ENCODE measurements at places on chromosomes 1 and 21. TPM values are rescaled to one million over a fixed set of nuclear protein-coding genes. Genes with fewer than 3 reads are reported as not detected.

Gene KIAA1614
- 14.9 TPM for total RNA-seq

Gene BARHL2
- total RNA-seq = not detected

Gene TDRD5
- not detected for total RNA-seq

Gene PROK1
- total RNA-seq = not detected

GRCh38 chr21:38142224-38142623 lies 114.6 kb upstream of the KCNJ15 start:
- DNase-seq = no peak

DNA sequence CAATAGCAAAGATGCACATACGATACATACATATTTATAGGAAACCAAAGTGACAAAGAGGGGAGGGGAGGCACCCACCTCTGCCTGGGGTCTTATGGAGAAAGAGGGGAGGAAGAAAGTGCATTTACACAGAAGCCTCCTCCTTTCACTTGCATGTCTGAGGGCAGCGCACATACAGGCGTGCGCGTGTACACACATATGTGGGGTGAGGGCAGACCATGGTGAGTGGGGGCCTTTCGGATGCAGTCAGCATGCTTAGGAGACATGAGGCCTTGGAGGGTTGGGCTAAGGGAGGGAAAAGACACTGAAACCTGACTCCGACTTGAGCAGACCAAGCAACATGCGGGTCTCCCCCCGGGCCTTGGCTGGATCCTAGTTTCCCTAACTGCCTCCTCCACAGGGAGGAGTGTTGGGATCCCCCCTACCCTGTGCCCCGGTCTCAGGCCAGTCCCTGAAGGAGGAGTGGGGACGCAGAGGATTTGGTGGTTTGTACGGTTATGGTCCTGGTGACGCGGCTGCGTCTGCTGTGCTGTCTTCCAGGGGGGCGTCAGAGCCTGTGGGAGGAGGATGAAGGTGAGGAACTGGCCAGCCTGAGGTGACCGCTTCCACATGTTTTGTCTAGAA lies 15.2 kb downstream of the LRRC71 start:
- no peak for DNase-seq

GRCh38 chr21:43766734-43767497 lies 9.2 kb downstream of the CSTB start:
- DNase-seq = no peak
